ENCODE measurements at places on chromosomes 5 and 9.

DNA sequence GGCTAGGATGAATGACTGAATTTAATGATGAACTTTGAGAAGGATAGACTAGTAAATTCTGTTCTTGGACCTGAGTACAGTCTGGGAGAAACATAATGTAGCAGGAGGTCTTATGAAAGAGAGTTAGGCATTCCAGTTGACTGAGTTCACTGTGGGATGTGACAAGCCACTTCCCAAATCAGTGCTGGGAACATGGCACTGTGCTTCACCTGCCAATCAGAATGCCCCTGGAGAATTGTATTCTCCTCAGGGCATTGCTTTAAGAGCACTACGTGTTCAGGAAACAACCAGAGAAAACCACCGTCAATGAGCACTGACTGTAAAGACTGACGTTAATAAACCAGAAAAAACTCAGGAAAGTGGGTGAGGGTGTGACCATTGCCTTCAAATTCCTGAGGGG lies 1.2 kb downstream of the CCDC107 start:
- no peak for DNase-seq

DNA sequence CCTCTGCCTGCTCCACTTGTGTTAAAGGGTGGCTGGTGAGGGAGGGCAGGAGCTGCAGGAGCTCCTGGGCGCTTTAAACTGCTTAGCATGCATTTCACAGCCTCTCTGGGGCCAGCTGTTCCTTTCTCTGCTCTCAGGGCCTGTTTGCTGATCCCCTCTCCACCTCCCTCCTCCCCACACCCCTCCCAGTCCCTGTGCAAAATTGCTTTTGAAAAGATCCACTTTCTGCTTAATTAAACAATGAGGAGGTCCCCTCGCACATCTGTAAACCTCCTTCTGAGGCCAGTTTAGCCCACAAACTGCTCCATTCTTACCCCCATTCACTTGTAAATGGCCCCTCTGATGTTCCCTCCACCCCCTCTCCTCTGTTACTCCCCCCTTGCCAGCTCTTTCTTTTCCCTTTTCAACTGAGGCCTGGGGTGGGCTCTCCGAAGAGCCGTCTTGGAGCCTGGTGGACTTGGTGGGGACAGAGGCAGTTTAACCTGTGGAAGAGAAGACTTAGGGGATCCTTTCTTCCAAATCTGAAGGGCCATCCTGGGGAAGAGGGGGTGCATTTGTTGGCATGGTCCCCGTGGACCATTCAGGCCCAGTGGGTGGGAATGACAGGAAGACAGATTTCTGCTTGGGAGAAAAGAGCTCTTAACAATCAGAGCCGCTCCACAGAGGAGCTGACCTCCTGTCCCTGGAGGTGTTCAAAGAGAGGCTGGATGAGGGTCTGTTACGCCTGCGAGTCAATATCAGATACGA lies 12.0 kb downstream of the URM1 start:
- DNase-seq, result peak; percentile 77

DNA sequence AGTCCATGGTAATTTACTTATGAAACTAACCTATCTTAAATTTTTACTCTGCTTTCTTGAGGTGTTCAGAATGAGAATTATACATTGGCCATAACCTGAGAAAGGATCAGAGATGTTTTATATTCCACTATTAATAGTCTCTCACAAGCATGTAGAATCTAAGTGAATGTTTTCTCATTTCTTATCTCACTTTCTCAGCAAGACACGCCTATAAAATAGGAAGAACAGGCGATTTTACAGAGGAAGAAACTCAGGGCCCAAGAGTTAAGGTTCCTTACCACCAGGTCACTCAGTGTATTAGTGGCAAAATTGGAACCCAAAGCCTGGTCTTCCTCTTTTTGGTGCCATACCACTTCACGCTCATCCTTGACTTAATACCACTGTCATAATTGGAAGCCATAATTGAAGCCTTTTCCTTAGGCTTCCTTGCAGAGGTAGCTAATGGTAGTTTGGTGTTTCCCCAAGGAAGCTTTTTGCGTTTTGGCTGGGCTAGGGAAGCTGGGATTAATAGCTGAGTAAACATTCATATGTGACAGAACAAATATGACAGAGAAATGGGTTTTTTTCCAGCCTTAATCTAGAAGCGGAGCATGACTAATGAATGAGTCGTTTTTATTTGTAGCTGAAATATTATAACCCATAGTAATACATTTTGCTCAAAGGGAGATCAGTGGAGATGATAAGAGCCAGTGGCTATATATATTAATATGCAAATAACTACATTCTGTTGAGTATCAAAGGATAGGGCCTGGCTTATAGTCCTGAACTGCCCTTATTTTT lies 16.9 kb downstream of the HMGXB3 start:
- no peak for DNase-seq

- DNase-seq, result peak; percentile 87
These were observed 5.3 kb upstream of the TJP2 start for GRCh38 chr9:69168709-69169217.

DNA sequence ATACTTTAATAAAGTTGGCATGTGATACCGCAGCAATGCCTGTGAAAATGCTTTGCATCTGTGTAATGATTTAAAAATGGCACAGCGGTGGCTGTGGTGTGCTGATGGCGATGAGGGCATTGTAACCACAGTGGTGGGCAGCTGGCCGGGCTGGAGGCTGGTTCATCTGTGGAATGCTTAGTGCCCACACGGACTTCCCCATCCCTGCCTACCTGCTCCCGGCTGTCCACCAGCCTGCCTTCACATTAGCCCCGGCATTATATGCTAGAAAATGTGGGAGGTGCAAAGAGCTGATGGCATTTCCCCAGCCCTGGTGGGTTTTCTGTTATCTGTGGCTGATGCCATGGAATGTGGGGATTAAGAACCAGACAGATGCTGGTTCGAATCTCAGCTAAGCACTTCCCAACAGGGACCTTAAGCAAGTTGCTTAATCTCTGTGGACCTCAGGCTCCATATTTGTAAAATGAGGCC lies 2.9 kb upstream of the NDST1 start:
- no peak for DNase-seq

GRCh38 chr5:171913987-171914273 lies 92.5 kb downstream of the FBXW11 start:
- no peak for DNase-seq

DNA sequence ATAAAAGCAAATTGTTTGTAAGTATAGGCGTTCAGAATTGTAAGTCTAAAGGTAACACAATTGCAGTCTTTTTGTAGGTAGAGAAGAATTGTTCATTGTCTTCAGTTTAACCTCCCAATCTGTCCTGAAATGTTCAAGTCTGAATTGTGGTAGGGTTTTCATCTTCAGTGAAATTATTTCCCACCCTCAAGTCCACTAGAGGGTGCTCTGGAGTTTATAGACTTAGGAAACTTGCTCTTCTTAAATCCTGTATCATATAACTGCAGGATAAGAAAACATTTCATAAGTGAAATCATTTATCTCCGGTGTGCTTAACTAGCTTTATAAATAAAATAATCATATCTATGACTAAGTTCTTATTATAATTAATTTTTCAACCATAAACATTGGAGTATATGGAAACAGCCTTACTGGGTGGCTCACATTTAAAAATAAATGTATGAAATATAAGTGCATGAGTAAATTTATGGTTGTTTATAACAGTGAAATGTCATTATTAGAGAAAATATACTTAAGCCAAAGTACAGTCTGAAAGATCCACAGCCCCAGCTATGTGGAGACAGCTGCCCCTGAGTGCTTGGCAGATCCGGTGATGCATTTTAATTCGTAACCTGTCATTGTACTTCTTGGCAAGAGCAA lies 182.4 kb upstream of the OTULINL start:
- peak; percentile 46 for DNase-seq

- DNase-seq, result no peak
These were observed 545.8 kb upstream of the ARRDC3 start for GRCh38 chr5:91928754-91929521.

- no peak for DNase-seq
These were observed 149.6 kb downstream of the ZNF608 start for GRCh38 chr5:124596595-124597421.

- no peak for DNase-seq
These were observed 151.0 kb upstream of the PAPPA start for GRCh38 chr9:116002624-116003023.

GRCh38 chr9:121676926-121677325 lies 25.5 kb downstream of the DAB2IP start:
- DNase-seq, result no peak

GRCh38 chr9:14616188-14616982 lies 76.8 kb downstream of the ZDHHC21 start:
- no peak for DNase-seq

DNA sequence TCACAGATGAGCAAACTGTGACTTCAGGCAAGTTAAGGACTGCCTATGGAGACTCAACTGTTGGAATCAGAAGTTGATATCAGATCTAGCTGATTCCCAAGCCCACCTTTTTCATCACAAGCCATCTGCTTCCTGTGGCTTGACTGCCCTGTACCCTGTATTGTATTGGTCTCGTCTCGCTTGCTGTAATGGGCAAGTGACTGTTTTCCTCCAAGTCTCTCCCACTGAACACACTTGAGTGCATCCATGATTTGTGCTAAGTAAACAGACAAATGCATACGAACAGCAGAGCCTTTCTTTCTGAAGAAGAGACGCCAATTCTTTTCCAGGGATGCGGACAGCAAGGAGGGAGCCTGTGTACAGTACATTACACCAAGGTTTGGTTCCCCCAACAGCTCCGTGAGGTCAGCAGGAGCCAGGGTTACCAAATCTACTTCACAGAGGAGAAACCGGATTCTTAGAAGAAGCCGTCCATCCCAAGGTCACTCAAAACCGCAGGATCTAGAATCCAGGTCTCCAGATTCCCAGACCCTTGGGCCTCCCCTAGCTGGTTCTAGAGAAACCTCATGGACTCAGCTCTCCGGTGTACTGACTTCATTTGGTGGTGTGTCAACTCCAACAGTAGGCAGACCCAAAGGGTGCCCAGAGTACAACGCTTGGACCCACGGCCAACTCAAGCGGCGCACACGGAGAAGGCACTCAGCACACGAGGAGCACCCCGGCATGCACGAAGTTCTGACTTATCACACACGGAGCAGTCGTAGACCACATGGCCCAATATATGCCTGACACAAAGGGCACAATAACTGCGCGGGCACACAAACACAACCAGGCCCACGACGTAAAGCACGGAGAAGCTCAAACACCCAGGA lies 1.1 kb downstream of the BAG1 start:
- peak; percentile 6 for DNase-seq

DNA sequence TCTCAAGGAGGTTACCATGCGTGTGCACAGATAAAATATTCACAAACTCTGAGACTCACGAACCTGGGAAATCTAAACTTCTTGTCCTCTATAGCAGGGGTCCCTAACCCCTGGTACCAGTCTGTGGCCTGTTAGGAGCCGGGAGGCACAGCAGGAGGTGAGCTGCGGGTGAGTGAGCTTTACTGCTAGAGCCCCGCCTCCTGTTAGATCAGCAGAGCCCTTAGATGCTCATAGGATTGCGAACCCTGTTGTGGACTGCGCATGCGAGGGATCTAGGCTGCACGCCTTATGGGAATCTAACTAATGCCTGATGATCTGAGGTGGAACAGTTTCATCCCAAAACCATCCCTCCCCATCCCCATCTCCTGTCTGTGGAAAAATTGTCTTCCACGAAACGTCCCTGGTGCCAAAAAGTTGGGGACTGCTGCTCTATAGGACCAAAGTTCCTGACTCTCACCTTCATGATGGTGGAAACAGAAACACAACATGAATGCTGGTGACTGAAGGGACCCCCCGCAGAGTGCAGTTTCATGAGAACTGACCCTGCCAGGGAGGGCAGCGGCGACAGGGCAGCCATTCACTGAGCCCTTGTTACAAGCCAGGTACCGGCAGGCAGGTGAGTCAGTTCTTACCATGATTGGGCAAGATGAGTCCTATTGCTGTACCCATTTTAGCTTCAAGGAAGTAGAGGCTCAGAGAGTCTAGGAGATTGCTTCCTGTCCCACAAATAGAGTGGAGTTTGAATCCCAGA lies 181.9 kb downstream of the RGS3 start:
- no peak for DNase-seq

DNA sequence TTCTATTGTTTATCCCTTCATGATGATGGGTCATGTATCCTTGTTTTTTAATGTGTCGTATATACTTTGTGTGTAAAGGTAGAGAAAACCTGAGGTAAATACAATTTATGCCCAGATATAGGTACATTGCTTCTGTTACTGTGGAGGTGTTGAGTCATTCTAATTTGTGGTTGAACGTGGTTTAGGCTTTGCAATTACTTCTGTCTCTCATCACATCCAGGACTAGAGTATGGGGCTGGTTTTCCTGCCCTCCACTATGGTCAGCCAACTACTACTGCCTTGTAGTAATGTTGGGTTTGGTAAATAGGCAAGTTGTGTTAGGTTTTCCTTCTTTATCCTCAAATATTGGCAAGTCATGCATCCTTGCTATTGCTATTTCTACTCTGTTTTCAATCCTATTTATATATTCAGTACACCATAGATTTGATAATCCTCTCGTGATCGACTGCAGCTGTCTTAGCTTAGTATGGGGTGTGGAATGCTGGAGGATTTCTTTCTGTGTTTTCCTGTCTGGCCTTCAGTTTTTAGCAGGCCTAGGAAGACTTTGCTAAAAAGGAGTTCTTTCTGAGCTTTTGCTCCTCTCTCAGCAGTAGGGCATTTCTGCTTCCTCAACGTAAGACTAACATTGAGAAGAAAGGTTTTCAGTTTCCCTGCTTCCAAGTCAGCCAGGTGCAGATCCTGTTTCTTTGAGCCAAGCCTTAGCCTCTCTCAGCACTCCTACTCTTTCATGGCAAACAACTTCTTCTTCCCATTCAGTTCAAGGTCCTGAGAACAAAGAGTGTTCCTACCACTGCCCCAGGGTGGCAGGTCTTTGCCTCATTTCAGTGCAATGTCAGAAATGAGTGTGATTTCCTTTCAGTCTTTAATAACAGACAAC lies 844.4 kb upstream of the CDH18 start:
- DNase-seq, result no peak

All from NCI-H1417 (cell line).